ENCODE measurements at places on chromosomes 13 and 19.

GRCh38 chr19:9941671-9942070, 5.4 kb upstream of the OLFM2 start:
- DNase-seq = no peak

DNA sequence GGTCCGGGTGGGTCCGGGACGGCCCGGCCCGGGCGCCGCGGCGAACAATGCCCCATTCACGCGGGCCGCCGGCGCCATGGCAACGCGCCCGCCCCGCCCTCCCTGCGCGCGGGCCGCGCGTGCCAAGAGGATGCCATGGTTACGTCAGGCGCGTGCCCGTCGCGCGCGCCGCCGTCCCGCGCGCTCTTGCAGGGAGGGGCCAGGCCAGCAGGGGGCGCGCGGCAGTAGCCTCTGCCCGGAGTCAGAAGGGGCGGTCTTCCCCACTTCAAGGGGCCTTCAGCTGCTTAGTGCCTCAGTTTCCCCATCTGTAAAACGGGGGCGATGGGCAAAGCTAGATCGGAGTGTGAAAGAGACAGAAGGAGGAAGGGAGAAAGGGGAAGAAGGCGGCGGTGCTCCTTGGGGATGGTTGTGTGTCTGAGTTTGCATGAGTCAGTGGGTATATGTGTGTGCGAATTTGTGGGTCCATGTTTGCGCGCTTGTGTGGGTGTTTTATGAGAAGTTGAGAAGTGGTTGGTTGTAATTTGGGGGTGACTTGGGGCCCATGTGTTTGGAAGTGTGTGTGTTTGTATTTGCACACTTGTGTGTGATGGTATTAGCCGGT, 11.6 kb upstream of the NFIX start:
- DNase-seq = peak; percentile 65

- DNase-seq = no peak
Measured at GRCh38 chr13:49956131-49956530, 20.0 kb upstream of the SPRYD7 start.

GRCh38 chr13:93430381-93430780, 203.8 kb downstream of the GPC6 start:
- DNase-seq = no peak

DNA sequence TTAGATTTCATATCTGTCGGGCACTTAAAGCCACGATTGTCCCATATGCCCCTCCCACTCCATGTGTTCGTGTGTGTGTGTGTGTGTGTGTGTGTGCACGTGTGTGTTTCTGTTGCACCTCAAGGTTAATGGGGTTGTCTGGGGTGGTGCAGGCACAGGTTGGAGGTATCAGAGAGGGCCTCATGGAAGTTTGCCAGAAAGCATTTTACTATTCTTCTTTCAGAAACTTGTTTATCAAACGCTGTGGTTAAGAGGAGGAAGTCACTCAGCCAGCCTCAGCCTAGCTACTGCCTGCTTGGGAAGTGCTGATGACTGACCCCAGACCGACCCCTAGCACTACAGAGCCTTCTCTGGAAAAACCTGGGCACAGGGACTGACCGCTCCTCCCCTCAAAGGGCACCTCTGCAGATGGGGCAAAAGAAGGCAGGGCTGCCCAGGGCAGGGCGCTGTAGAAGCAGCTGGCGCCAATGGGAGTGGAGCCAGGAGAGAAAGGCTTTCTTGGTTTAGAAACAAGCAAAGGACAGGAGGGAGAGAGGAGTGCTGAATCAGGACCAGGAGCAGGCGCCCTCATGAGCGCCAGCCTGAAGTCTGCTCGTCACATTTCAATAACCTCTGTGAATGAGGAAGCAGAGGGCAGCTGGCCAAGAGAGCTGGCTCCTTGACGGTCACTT, 3.9 kb downstream of the SIAH3 start:
- no peak for DNase-seq

GRCh38 chr19:15995536-15995935, 46.7 kb downstream of the OR10H4 start:
- DNase-seq = no peak

DNA sequence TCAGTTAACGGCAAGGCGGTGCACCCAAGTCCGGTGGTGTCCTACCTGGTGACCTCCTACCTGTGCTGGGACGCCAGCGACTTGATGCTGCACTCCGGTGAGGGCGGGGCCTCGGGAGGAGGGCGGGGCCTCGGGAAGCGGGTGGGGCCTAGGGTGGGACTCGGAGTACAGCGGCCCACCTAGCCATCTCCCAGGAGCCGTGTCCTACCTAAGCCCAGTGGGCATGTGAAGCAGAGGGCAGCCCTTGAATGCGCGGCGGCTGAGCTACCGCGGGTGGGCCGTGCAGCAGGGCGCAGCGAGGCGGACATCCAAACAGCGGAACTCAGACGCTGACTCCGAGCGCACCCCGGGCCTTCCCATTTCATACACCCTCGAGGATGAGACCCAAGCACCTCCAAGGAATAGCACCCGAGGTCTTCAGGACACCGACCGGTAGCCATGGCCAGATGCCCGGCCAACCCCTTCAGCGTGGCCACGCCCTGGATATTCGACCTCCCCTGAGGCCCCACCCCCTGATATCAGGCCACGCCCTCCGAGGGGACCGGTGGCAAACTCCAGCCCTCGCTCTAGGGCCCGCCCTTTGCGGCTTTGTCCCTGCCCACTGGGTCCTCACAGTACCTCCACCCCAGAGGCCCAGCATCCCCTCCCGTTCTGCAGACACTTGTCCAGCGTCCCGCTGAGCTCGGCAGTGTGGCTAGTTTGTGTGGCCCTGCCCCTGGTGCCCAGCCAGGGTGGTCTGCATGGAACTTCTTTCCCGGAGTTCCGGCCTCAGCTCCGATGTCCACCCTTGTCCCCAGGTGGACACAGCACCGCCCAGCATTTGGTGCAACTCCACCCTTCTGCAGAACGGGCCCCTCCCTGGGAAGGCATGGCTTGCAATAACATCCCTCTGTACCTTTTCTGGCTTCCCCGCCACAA, 5.4 kb downstream of the KLK1 start:
- peak; percentile 96 for DNase-seq

GRCh38 chr19:30374539-30374864, 2.3 kb downstream of the ZNF536 start:
- DNase-seq = no peak

GRCh38 chr13:32783067-32783466, 196.8 kb downstream of the PDS5B start:
- DNase-seq = no peak

DNA sequence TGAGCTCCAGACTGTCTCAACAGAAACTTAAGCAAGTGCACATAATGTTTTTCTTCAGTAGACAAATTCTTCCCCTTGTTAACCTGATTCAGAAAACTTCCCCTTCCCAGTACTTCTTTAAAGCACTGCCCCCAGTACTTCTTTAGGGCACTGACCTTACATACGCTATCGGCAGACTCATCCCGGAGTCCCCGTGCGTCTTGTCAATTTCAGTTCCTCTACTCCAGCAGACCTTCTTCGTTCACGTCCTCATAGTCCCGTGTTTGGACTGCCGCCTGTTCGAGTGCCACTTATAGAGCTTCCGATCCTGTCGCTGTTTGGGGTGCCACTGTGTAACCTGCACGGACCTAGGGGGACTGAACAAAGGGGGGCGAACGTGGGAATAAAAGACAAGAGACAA, 29.0 kb downstream of the ZNF627 start:
- DNase-seq = no peak

- no peak for DNase-seq
Measured at GRCh38 chr19:30135093-30135757, 193.2 kb downstream of the URI1 start.

DNA sequence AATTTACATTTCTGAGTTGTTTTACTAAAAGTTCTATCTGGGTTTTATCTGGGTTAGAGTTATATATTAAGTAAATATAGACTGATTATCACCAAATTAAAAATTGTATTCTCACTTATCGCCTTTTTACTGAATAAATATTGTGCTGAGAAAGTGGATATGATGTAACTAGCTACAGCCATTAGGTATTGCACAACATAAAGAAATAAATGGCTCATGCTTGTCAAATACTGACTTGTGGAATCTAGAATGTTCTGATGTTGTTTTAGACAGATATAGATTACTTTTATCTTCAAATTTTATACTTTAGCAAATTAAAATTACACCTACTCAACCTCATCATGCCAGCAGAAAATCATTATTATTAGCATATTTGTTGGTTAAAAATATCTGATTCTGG, 1277.1 kb upstream of the MIR17HG start:
- no peak for DNase-seq

DNA sequence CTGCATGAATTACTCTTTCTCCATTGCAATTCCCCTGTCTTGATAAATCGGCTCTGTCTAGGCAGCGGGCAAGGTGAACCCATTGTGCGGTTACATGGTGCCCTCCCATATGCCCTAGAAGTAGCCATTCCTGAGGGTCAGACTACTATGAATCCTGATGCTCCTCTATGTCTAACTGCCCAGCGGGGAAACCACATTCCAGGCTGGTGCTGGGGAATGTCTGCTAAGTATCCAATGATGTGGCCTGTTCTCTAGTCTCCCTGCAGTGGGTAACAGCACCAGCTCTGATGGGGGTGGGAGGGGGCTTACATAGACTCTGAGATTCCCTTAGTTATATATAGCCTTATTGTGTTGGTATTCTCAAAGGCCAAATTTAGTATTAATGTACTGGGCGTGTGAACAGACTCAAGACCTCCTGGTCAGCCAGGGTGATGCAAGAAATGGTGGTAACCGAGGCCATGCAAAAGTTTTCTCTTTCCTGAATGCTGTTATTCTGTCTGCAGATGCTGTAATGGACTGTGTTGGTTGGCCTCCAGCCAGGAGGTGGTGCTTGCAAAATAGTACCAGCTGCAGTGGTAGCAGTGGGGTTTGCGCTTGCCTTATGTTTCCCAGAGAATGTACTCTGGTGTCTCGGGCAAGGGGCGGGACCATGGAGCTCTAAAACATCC, 564.8 kb upstream of the SLITRK1 start:
- peak; percentile 62 for DNase-seq

GRCh38 chr13:39049274-39049673, 11.0 kb downstream of the NHLRC3 start:
- DNase-seq = no peak

DNA sequence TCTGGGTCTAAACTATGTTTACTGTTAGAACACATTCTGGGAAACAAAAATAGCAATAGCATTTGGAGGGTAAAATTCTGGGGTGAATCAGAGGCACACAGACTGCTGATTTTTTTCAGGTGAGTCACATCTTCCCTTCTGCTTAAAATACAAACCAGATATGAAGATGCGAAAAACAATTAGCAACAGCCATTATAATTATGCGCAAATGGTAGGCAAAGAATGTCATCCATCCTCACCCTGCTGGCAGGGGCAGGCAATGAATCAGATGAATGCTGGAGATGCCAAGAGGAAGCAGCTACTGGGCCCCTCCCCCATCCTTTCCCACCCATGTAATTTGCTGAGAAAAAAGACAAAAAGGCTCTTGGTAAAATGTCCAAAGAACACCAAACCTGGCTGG, 282.9 kb downstream of the KLF5 start:
- no peak for DNase-seq

GRCh38 chr13:95341441-95341840, 40.2 kb upstream of the ABCC4 start:
- DNase-seq = no peak
